T-helper 2 cell treated with Interferon-gamma antibody and Interleukin-4, amounts not matched to agents 100 ng/mL and 5 ng/mL, for 36 hours (primary cell): ENCODE measurements at places on chromosomes 11 and 22. TPM values are rescaled to one million over a fixed set of nuclear protein-coding genes. Genes with fewer than 3 reads are reported as not detected.

TSSK2 gene
- not detected in 2 replicates for total RNA-seq

IFITM10 gene
- 0.66 and 0.68 TPM in 2 replicates for total RNA-seq

MS4A4E gene
- 0.16 TPM in 1 of 2 replicates, not detected in the other for total RNA-seq

RNF121 gene
- 29.0 and 30.5 TPM in 2 replicates for total RNA-seq

ANGPTL5 gene
- total RNA-seq, result not detected in 2 replicates

SCO2 gene
- 7.9 and 8.3 TPM in 2 replicates for total RNA-seq
